NCI-H2081 treated with DMSO at 0.1 percent for 48 hours (cell line): ENCODE measurements at places on chromosomes 11 and 22.

GRCh38 chr11:86592659-86593451 is 79.6 kb downstream of the ME3 start:
- DNase-seq = peak; percentile 45

DNA sequence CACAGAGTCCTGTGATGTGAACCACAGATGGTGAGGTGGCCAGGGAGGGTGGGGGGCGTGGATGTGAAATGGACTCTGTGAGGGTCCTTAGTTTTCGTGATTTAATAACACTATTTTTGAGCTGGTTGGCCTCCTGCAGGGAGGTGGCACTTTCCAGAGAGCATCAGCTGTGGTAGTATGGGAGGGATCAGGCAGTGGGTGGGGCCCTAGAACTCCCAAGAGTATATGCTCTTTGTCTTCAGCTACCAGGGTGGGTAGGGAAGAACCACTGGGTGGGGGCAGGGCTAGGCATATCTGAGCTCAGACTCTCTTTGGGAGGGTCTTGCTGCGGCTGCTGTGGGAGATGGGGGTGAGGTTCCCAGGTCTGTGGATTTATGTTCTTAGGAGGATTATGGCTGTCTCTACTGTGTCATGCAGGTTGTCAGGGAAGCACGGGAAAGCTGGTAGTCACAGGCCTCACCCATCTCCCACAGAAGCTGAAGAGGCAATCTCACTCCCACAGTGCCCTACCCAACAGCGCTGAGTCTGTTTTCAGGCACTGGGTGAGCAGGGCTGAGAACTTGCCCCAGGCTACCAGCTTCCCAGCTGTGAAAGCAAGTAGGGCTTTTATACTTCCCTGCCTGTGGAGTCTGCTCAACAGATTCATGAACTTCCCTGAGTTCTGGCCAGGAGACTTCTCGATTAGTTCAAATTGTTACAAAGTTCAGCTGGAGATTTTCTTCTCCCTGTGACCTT is 47.9 kb upstream of the SNX19 start:
- DNase-seq = no peak

DNA sequence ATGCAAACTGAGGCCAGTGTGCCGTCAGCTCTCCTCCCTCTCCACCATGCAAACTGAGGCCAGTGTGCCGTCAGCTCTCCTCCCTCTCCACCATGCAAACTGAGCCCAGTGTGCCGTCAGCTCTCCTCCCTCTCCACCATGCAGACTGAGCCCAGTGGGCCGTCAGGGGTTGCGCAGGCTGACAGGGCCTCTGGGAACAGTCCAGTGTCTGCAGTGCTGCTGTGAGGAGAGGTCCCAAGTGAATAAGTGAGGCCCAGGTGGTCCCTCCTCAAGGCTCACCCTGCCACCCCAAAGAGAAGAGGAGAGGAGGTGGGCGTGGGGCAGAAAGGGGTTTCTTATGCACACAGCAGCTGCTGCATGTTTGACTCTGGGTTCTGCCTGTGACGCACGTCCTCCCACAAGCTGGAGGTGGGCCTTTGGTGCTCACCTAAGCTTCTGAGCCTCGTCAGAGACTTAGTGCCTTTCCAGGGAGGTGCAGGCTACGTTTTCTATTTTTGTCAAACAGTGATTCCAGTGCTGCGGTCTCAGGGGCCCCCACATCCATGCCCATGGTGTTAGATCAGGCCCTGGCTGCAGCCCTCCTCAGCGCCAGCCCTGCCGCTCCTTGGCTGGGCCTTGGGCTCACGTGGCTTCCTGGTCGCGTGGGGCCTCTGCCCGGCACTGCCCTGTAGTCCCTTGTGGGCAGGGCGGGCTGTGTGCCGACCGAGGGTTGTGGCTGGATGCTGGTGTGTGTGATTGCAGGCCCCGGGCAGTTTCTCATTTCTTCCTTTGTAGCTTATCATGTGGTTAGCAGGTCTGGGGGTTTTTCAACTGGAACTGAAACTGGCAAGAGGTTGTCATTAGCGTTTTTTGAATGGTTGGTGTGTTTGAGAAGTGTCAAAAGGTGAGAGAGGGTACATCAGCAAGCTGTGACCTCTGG is 7.1 kb downstream of the TPCN2 start:
- no peak for DNase-seq

DNA sequence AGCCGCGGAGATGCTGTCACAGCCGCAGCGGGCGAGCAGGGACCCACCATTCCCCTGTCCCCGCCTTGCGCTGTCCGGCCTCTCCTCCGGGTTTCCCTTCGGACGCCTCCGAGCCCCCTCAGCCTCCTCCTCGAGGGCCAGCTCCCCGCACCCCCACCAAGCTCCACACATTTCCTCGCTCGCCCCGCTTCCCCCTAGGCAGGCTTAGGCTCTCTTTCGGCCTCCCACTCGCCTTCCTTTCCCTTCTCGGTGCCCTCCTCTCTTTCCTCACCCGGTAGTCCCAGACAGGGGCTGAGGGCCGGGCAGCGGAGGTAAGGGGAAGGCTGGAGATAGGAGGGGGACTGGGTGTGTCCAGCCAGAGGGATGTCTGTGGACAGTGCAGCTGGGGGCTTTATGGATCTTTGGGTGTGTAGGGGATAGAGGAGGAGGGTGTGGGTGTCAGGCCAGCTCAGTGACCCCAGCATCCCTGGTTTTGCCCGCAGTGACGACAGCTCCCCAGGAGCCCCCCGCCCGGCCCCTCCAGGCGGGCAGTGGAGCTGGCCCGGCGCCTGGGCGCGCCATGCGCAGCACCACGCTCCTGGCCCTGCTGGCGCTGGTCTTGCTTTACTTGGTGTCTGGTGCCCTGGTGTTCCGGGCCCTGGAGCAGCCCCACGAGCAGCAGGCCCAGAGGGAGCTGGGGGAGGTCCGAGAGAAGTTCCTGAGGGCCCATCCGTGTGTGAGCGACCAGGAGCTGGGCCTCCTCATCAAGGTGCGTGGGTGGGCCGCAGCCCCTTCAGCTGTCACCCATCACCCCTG is 1.6 kb downstream of the KCNK4 start:
- no peak for DNase-seq

- no peak for DNase-seq
These were observed 49.0 kb downstream of the MUC15 start for GRCh38 chr11:26522912-26523610.

GRCh38 chr22:44028091-44028490 is 4.0 kb downstream of the PARVB start:
- DNase-seq = no peak
